RWPE2 (cell line): ENCODE measurements at places on chromosomes 13 and 19.

DNA sequence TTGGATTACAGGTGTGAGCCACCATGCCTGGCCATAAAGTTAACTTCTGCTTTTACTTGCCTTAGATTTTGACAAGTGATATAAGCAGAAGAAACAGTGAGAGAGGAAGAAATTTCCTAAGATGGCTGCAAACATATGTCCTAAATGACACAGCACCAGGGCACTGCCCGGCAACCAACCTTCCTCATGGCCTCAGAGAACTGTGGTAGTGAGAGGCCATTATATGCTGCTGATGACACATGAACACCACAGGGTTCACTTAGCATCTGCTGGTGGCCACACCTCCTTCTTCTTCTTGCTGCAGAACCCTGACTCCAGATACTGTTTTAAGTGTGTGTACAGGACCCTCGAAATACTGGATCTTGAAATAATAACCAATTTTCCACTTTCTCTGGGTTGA is 88.2 kb downstream of the KCTD12 start:
- no peaks in the 10 kb centered on the region for H3K27me3 ChIP-seq
- no peak overlapping the region for H3K4me3 ChIP-seq
- H3K36me3 ChIP-seq = no peaks in the 10 kb centered on the region
- no peaks in the 10 kb centered on the region for H3K4me1 ChIP-seq
- no peak for DNase-seq

DNA sequence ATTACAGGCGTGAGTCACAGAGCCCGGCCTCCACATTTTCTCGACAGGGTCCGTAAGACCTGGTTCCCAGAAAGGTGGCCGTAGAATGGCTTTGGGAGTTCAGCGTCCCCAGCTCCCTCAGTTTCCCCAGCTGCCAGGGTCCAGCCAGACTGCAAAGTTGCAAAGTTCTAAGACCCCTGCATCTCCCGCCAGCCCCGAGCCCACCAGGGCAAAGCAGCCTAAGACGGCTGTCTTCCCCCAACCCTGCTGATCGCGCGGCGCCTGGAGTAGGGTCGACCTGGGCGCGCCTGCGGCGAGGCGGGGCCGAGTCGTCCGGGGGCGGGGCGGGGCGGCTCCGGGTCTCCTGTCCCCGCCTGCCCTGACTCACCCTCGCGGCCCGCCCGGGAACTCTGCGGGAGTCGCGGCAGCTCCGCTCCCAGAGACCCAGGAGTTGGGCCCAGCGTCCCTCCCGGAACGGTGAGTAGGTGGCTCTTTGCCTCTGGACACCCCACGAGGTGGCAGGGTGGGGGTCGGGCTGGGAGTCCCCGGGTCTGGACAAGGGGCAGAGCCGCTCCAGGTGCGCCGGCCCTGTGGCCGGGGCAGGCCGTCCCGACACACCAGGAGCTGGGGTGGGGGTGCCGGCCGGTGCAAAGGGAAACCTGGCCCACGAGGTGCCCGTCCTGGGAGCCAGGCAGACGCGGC is at the start of gene LRRC8E:
Gene LRRC8E (plus strand): TSS at position 366 of the 681 bp plus-strand sequence. CDS start 7,094 bp downstream, outside the sequence.
- H3K27me3 ChIP-seq = no peaks in the 10 kb centered on the region
- no peaks in the 10 kb centered on the region; the same call in 1 of the 2 replicates for H3K36me3 ChIP-seq
- H3K27ac ChIP-seq = no peak within 1 kb of the TSS

- H3K36me3 ChIP-seq = peaks cover 30% of the 10 kb centered on the region
- no peak overlapping the region for H3K4me3 ChIP-seq
- no peak for DNase-seq
- H3K27me3 ChIP-seq = no peaks in the 10 kb centered on the region
- no peak overlapping the region for H3K27ac ChIP-seq
Measured at GRCh38 chr19:14565765-14566711, 5.8 kb downstream of the NDUFB7 start.

DNA sequence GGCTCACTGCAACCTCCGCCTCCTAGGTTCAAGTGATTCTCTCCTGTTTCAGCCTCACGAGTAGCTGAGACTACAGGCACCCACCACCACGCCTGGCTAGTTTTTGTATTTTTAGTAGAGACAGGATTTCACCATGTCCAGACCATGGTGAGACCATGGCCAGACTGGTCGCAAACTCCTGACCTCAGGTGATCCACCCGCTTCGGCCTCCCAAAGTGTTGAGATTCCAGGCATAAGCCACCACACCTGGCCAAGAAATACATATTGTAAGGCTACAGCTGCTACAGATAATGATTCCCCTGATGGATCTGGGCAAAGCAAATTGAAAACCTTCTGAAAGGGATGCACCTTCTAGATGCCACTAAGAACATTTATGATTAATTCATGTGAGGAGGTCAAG is 17.8 kb downstream of the PLPP2 start:
- H3K36me3 ChIP-seq = no peaks in the 10 kb centered on the region
- no peaks in the 10 kb centered on the region for H3K4me1 ChIP-seq
- no peak for DNase-seq
- H3K27me3 ChIP-seq = no peaks in the 10 kb centered on the region

DNA sequence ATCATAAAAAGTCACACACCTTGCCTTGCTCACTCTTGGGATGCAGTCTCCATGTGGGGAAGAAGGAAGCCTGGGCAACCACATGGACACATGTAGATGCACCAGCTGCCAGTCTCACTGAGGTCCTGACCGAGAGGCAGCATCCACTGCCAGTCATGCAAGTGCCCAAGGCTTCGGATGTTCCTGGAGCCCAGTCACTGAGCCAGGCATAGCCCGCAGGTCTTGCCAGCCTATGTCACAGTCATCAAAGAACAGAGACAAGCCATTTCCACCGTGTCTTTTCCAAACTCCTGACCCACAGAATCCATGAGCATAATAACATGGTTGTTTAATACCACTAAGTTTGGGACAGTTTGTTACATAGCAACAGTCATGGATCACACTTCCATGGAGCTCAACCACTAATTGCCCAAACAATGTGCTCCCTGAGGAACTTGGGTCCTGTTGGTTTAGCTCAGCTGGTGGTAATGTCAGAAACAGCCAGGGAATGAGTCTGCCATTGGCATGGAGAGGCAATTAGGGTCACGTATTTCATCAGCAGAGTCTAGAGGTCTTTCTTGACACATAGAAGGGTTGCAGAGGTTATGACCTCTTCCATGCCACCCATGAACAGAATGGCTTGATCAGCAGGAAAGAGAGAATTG is 21.5 kb downstream of the STARD13 start:
- no peaks in the 10 kb centered on the region for H3K27me3 ChIP-seq
- no peak for DNase-seq
- peaks cover 17% of the 10 kb centered on the region; the same call in 1 of the 2 replicates for H3K36me3 ChIP-seq
- H3K4me1 ChIP-seq = peaks cover 51% of the 10 kb centered on the region
- H3K27ac ChIP-seq = peak overlapping the region; percentile 78

GRCh38 chr19:48121909-48122371 is 11.3 kb upstream of the PLA2G4C start:
- DNase-seq = no peak
- no peaks in the 10 kb centered on the region for H3K27me3 ChIP-seq
- H3K4me3 ChIP-seq = no peak overlapping the region
- H3K36me3 ChIP-seq = peaks cover 43% of the 10 kb centered on the region

DNA sequence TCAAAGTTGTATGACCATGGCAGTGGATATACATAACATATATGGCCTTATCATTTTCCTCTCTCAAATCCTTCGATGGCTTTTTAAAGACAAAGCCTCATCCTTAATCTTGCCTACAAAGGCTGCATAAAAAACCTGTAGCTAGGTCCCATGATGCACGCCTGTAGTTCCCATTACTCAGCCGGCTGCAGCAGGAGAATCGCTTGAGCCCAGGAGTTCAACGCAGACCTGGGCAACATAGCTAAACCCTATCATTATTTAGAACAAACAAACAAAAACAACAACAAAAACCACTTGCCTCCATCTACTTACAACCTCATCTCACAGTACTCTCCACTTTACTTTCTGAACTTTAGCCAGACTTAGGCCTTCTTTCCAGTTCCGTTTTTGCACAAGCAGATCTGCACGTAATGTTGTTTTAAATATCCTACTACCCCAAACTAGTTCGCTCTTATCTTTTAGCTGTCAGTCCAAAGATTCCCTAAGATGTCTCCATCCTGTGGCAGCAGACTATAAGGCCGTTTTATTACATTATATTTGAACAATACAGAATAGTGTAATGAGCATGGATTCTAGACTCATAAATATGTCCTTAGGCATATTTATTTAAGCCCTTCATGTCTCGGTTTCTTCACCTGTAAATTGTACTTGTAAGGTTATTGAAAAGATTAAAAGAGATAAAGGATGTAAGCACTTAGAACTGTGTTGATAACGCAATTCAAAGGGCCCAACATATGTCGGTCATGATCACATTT is 969 bp upstream of the POMP start:
- H3K4me3 ChIP-seq = peak overlapping the region; percentile 86
- H3K36me3 ChIP-seq = peaks cover 40% of the 10 kb centered on the region
- no peaks in the 10 kb centered on the region for H3K27me3 ChIP-seq
- peaks cover 18% of the 10 kb centered on the region for H3K4me1 ChIP-seq
